ENCODE measurements at places on chromosomes 1 and 21.

DNA sequence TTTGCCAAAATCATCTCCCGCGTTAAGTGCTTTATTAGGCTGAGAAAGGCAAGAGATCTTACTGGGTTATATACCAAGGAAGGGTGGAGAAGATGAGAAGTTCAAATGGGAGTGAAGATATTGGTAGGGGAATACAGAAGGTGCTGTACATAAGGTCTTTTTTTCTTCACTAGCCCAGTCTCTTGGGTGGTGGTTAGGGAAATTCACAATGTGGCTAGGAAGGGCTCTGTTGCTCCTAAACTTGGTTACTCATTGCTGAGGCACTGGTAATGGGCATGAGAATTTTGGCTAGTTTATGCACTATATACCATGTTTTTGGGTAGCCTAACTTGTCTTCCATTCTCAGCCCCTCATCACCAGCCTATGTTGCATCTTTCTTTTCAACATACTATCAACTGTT lies 50.6 kb downstream of the LHX4 start:
- no peak for DNase-seq

DNA sequence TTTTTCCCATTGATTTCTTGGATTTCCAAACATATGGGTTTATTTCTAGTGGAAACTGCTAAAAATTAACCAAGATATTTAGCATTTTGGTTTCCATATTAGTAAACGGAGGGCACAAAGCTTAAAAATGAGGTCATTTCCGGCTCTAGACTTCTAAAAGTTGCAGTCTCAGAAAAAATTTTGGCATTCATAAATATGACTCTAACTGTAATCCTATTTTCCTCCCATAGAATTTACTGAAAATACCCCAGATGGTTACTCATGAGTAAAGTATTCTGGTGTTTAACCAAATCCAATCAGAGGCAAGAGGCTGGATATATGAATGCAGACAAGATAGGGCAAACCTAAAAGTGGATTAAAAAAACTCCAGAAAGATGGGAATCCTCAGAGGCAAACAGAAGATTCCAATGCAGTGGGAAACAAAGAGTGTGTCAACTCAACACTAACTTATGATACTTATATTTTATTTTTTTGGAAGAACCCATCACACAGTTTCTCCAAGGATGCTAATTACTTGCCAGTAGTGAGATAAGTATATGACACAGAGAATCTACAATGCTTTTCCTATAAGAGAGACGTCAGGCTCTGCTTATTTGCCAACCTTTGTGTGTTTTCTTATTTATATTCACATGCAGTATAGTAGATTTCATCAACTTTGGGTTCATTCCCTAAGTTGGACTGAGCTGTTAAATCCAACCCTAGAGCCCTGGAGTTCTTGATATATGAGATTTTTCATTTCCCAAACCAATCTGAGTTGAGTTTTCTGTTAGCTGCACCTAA lies 90.1 kb upstream of the BCL10 start:
- DNase-seq: no peak

DNA sequence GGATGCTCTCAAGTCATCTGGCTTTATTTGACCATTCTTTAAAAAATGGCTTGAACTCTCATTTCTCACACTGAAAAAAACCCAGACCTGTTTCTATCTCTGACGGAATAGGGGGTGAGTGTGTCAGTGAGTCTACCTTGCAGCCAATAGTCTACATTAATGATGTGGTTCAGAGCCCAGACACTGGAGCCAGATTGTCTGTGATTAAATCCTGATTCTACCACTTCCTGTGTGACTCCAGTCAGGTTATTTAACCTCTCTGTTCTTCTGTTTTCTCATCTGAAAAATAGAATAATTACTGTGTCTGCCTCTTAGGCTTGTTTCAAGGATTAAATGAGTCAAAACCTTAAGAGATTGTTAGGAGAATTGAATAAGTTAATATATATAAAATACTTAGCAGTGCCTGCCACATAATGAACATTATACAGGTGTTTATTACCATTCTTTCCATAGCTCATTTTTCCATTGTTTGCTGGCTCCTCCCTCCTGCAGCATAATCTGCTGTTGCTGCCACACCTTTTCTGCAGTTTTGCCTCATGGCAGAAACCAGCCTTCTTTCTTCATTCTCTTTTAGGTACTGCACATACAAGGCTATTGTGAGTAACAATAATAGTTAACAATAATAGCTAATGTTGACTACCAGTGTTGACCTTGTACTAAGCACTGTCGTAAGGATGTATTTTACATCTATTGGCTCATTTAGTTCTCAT lies 157.6 kb upstream of the IVNS1ABP start:
- no peak for DNase-seq

DNA sequence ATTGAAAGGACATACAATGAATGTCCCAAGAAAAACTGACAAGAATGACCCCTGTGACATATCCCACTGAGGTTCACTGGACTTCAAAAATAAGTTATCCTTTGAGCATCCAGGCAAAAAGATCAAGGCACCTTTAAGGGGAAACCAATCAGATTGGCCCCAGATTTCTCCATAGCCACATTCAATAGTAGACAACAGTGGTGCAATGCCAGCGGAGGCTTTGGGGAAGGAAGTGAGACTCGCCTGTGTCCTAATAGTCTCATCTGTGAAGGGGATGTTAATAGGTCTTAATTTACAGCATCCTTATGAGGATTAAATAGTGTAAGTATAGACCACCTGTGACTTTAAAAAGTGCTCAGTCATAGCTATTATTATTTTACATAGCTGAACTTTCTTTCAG lies 21.5 kb downstream of the RPL5 start:
- no peak for DNase-seq

GRCh38 chr1:244236721-244237120 lies 185.6 kb downstream of the ZBTB18 start:
- DNase-seq: no peak

DNA sequence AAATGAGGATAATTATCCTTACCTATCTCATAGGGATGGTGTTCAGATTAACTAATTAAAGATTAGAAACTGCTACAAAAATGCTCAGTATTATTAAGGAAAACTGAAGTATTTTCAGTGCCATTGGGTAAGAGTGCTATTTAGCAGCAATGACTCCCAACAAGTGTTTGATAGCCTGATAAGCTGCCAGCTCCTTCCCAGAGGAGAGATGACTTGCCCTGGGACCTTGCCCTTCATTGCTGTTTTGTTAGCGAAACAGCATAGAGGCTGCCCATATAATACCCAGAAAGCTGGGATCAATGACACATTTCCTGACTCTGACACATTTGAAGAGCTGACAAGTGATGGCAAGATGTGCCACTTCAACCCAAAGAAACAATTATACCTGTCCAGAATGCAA lies 592.2 kb downstream of the ADGRL2 start:
- DNase-seq: no peak

DNA sequence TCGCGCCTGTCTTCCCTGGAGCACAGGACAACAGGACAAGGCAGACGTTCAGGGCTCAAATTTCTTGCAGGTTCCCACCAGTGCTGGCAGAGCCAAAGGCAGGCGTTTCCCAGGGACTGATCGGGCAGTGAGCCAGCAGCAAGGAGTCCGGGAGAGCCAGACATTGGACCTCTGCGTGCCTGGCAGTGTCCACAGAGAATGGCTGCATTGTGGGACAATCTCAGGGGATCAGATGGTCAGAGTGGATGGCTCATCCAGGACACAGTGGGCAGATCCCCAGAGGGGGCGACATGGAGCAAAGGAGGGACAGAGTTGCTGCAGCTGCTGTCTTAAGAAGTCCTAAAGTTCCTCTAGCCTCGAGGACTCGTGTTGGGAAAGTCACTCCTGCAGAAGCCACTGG lies 4.6 kb downstream of the TMEM63A start:
- no peak for DNase-seq

GRCh38 chr1:228216371-228217320 lies 8.8 kb downstream of the OBSCN start:
- DNase-seq: no peak
